ENCODE measurements at places on chromosomes 12 and 14.

- DNase-seq = no peak
Measured at GRCh38 chr14:57755018-57755521, 110.8 kb downstream of the SLC35F4 start.

- DNase-seq = no peak
Measured at GRCh38 chr14:71557351-71557750, 374.9 kb upstream of the RGS6 start.

- no peak for DNase-seq
Measured at GRCh38 chr12:55915482-55915859, 12.2 kb downstream of the PYM1 start.

GRCh38 chr12:93795352-93795751 is 118.2 kb downstream of the CRADD start:
- DNase-seq = no peak

GRCh38 chr12:12334367-12335040 is 15.5 kb downstream of the MANSC1 start:
- DNase-seq = no peak

Measured in putamen (tissue), 1 donor.